Fibroblast of villous mesenchyme (primary cell): ENCODE measurements at places on chromosomes 4 and X.

GRCh38 chr4:108118505-108118904 is 50.2 kb downstream of the LEF1 start:
- no peak for DNase-seq

DNA sequence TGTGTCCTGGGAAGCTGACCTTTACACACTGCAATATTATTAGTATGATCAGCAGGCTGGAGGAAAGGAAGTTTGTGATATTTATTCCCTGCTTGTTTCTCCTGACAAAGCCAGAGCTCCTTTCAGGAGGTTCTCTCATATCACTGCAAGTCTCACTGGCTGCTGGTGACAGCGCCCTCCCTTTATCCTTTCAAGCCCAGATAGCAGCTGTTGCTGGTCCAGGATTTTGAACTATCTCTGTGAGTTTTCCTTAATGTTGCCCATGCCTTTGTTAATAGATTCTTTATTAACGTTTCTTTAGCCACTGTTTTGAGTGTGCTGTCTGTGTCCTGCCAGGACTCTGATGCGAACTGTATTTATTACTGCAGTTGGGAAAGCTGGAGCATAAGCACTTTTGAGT is 518.7 kb downstream of the C4orf33 start:
- no peak for DNase-seq

- DNase-seq = peak; percentile 30
These were observed 650.8 kb downstream of the PCDH7 start for GRCh38 chr4:31370866-31371465.

GRCh38 chr4:173758132-173758531 is 228.1 kb upstream of the HAND2 start:
- no peak for DNase-seq

DNA sequence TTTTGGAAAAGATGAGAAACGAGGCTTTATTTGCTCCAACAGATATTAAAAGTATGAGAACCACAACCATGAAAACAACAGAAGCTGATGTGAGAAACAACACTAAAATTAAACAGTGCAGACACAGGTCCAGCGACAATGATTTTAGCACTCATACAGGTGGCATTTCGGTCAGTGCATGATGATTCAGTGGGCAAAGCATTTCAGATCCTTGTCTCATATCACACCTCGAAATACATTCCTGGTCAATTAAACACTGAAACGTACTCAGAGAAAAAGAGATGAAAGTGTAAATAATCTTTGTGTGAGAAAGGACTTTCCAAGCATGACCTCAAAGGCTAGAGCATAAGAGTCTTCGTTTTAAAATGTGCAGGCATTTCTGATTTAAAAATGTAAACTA is 85.2 kb downstream of the ACOX3 start:
- peak; percentile 55 for DNase-seq

- DNase-seq = no peak
These were observed 45.8 kb downstream of the TBC1D14 start for GRCh38 chr4:6955261-6955911.

GRCh38 chr4:176438401-176438800 is 118.6 kb downstream of the SPCS3 start:
- DNase-seq = no peak

DNA sequence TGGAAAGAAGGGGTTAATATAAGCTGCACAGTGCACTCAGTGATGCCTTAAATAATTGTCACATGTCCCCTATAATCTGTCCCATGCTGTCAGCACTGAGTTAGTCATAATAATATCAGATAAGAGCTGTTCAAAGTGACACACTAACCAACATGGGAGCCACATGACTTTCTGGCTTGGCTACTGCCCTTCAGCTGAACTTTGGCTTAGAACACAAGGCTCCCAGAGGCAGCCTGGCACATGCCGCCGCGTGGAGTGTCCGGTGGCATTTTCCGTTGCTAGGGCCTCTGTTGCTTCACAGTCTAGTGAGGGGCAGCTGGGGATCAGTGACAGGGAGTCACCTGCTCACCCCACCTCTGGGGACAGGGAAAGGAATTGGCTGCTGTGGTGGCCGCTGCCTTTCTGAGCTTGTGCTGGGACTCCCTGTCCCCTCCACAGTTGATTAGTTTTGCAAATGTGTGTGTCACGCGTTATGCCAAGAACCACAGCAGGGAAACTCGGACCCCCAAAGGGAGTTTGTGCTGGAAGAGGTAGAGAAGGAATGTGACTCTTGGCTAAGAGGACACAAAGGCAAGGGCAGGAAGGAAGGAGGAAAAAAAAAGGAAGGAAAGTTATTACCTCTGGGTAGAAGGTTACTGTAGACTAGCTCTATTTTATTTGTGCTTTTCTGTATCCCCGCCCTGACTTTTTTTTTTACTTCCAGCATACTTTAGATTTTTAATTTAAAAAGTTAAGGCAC is 41.1 kb upstream of the PPARGC1A start:
- DNase-seq = no peak

- DNase-seq = no peak
These were observed 94.7 kb upstream of the PUDP start for GRCh38 chrX:7242613-7243012.

- no peak for DNase-seq
These were observed 87.4 kb upstream of the GK2 start for GRCh38 chr4:79495447-79495846.

GRCh38 chrX:146707781-146708180 is 101.8 kb upstream of the CXorf51B start:
- no peak for DNase-seq

GRCh38 chr4:7048642-7049041 is 5.5 kb downstream of the TADA2B start:
- DNase-seq = no peak

- peak; percentile 64 for DNase-seq
These were observed 225.3 kb upstream of the LNX1 start for GRCh38 chr4:53816561-53816960.

DNA sequence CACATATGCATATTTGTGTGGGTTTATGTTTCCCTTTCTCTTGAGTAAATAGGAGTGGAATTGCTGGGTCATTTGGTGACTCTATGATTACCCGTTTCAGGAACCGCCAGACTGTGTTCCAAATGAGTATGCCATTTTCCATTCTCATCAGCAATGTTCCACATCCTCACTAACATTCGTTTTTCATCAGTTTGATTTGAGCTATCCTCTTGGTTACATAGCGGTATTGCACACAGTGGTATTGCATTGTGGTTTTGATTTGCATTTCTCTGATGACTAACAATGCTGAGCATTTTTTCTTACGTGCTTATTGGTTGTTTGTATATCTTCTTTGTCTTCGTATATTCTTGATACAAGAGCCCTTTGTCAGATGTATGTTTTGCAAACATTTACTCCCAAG is 218.0 kb upstream of the AMOT start:
- no peak for DNase-seq

- DNase-seq = no peak
These were observed 21.3 kb upstream of the MXD4 start for GRCh38 chr4:2283199-2283711.

- no peak for DNase-seq
These were observed 8.5 kb downstream of the SRP72 start for GRCh38 chr4:56475917-56476316.

- DNase-seq = no peak
These were observed 223.2 kb upstream of the CTSO start for GRCh38 chr4:156176896-156177295.

GRCh38 chrX:56318076-56318475 is 85.9 kb downstream of the KLF8 start:
- no peak for DNase-seq

- DNase-seq = peak; percentile 2
These were observed 143.8 kb downstream of the FANCB start for GRCh38 chrX:14729058-14729457.

GRCh38 chr4:184766446-184766845 is 32.5 kb upstream of the CENPU start:
- DNase-seq = no peak

GRCh38 chrX:3461397-3462165 is 115.1 kb upstream of the MXRA5 start:
- peak; percentile 49 for DNase-seq

- no peak for DNase-seq
These were observed 19.0 kb upstream of the PPP3CA start for GRCh38 chr4:101366331-101366730.

DNA sequence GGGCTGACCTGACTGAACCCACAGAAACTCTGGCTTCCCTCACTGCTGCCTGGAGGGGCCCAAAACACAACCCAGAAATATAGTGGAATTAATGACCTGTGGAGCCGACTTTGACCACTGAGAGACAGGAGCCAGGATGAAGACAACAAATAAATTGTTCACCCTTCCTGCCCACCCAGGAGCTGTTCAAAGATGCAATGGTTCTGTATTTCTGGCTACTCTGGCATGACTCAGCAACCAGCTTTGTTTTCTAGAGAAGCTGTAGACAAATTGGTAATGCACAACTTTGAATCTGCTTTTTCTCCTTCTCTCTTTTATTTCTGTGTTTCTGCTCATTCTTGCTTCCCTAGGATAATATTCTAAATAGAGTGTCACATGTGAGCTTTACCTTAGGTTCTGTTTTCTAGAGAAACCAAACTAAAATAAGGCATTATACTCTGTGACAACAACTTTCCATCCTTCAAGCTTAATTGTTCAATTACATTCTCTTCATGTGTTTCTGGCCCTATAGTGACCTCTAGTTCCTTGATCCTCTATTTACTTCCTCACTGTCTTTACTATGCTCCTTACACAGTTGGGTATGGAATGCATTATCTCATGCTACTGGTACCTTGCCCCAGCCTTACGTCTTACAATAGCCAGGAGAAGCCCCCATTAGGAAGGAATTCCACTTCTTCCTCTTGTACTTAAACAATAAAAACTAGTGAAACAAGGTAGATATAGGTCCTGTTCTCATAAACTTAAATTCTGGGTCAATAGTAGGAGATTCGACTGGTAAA is 6.5 kb upstream of the PRKG2 start:
- no peak for DNase-seq

GRCh38 chr4:102172341-102172740 is 172.9 kb downstream of the SLC39A8 start:
- no peak for DNase-seq

DNA sequence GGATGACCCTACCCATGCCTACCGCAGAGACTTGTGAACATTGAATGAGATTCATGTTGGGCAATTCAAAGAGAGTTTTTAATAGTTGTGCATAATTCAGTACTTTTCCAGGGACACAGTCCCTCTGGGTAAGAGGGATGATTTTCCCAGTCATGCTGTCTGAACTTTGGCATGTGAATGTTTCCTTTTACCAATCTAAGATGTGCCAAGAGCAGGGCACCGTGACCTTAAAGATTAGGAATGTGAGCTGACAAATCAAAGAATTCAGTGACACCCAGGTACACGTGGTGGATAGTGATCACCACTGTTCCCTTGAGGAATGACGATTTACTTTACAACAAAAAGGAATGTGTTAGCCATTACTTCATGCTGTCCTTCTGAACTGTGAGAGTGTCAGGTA is 515.6 kb downstream of the PPARGC1A start:
- no peak for DNase-seq

DNA sequence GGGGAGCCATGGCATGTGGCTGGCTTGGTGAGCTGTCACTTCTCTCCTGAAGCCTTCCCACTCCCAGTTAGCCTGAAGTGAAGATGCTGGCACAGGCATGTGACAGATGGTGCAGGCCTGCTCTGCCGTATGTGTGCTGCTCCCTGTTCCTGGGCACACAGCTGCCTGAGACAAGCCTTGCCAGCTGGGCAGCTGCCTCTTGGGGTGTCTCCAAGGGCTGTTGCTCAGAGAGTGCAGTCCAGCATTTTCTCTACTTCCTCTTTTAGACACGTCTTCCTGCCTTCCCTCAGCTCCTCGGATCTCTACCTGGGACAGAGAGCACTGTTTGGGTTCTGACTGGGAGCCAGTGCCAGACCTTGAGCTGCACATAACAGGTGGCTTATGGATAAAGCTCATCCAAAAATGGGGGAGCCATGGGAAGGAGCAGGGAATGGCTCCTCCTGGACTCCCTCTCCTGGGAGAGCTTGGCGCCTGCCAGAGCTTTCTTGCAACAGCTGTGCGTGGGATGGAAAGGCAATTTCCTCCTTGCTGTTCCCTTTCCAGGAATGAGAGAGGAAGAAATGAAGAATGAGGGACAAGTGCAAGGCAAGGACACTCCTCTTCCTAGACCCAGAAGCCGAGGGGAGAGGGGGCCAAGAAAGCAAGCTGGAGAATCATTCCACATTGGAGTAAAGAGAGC is 132.9 kb downstream of the MSL3 start:
- no peak for DNase-seq

DNA sequence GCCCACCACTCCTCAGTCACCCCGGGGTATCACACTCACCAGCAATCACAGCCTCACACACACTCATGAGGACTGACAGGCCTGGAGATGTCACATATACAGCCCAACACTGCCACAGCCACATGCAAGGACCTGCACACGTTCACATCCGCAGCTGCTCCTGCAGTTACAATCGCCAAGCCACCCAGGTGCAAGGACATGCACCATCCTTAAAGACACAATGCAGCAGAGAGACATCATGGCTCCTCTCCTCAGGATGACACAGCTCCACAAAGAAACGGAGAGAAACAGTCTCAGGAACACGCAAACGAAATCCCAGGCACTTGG is 1.1 kb downstream of the PCSK1N start:
- DNase-seq = no peak

- DNase-seq = peak; percentile 75
These were observed 46.3 kb downstream of the ATP10D start for GRCh38 chr4:47531241-47531953.

- DNase-seq = no peak
These were observed 15.5 kb downstream of the PAGE4 start for GRCh38 chrX:49844611-49845010.

- no peak for DNase-seq
These were observed 485.5 kb downstream of the TRAM1L1 start for GRCh38 chr4:116599859-116600258.

GRCh38 chr4:107467461-107467860 is 252.6 kb downstream of the PAPSS1 start:
- no peak for DNase-seq

- DNase-seq = no peak
These were observed 53.0 kb downstream of the ZNF827 start for GRCh38 chr4:145885666-145886065.

GRCh38 chrX:149831473-149831872 is 49.5 kb upstream of the MAGEA8 start:
- DNase-seq = no peak

GRCh38 chr4:174402470-174403176 is 118.9 kb downstream of the CEP44 start:
- no peak for DNase-seq

DNA sequence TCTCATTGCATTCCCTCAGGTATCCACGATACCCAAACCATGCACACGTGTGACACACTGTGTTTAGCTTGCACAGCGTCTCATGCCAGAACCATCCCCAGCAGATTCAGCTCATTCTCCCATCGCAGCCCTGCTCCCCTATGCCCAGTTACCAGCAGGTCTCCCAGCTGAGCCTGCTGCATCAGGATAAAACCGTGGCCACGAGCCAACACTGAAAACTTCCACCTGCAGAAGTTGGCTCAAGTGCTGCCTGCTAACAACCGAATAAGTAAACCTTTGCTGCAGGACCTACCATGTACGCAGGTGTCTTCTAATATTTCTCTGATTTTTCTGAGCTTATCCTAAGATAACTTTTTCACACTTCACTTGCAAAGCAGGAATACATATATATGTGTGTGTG is 120.4 kb upstream of the STS start:
- DNase-seq = no peak
